ENCODE measurements at places on chromosomes 6 and 20.

- no peaks in the 10 kb centered on the region for H3K4me1 ChIP-seq
- H3K27ac ChIP-seq = no peak overlapping the region
- no peak for DNase-seq
- no peaks in the 10 kb centered on the region for H3K36me3 ChIP-seq
These were observed 95.5 kb downstream of the GJA10 start for GRCh38 chr6:89989742-89990141.

DNA sequence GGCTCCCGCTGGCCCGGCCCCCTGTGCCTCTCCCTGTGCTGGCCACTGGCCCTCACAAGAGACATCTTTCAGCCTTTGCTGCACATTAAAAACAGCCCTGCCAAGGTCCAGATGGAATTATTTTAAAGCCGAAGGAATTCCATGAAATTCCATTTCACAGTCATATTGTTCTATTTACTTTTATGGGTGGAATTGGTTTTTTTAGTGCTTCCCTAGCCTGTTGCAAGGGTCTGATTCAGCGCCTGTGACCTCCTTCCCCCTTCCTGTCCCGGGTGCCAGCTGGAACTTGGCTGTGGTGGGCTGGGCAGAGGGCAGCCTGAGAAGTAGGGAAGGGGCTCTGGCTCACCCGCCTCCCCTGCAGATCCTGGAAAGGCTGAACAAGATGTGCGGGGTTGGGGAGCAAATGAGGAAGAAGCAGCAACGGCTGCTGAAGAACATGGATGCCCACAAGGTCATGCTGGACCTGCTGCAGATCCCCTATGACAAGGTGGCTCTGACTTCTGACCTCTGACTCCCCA, 34.3 kb downstream of the UQCC2 start:
- H3K36me3 ChIP-seq = no peaks in the 10 kb centered on the region
- H3K4me3 ChIP-seq = no peak overlapping the region
- H3K4me1 ChIP-seq = no peaks in the 10 kb centered on the region

GRCh38 chr6:84197708-84198107, 29.7 kb downstream of the CEP162 start:
- H3K4me3 ChIP-seq = no peak overlapping the region
- no peaks in the 10 kb centered on the region for H3K27me3 ChIP-seq
- no peak overlapping the region for H3K27ac ChIP-seq
- H3K36me3 ChIP-seq = peaks cover 6% of the 10 kb centered on the region
- peak; percentile 26 for DNase-seq

DNA sequence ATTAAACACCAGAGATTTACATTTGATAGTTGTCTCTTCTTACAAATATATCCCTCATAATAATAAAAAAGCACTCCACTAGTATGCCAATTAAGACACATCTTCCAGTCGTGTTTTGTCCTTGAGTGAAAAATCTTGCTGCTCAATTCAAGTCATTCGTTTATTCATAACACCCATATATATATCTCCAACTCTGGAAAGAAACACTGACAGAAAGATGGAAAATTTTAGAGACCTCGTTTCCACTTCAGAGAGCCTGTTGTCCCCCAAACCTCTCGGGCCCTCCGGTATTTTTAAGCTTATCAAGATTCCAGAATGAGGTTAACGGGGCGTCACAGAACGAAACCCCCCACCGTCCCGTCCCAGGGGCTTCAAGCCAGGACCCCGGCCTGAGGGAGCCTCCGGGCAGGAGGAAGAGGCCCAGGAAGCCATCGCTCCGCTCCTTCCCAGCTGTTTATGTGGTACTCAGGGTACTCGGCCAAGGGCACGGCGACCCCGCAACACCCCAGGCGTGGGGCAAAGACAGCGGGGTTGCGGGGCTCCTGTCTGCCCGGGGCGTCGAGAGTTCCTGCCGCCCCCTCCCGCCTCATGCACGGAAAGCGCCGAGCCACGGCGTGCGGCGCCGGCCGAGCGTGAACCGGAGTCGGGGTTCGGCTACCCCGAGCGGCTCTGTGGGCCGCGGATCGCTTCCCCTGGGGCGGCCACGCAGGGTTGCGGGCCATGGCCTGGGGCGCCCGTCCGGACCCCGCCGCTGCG, 623 bp upstream of the SNX9 start:
- H3K27me3 ChIP-seq = no peaks in the 10 kb centered on the region
- H3K27ac ChIP-seq = peak overlapping the region; percentile 74
- no peaks in the 10 kb centered on the region for H3K36me3 ChIP-seq
- DNase-seq = peak; percentile 77
- H3K4me1 ChIP-seq = no peaks in the 10 kb centered on the region
- H3K4me3 ChIP-seq = no peak overlapping the region

DNA sequence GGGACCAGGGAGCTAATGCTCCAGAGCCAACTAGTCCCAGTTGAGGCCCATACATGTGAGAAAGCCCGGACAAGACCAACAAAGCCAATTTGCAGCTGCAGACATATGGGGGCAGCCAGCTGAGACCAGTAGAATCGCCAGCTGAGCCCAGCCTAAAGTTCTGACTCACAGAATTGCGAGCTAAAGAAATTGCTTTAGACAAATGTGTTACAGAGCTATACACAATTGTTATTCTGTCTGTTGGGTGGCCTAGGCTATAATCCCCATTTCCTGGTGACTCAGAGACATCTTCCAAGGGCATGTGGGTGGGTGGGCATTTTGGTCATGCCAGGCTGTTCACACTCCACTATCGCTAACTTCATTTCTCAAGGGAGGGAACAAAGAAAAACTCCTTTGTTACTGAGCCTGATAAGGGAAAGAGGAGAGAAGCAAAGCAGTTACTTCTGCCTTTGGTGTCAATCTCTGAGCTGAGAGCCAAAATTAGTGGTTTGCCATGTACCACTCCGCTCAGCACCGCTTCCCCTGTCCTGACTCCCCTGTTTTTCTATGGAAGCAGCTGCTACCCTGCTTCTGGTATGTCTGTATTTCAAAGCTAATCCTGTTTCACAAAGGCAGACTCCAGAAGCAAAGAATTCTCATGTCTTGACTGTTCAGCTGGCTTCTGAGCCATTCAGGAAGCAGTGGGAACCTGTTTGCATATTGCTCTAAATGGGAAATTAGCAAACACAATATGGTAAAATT, 26.1 kb downstream of the SCP2D1 start:
- H3K27ac ChIP-seq = no peak overlapping the region
- no peak for DNase-seq
- H3K4me1 ChIP-seq = no peaks in the 10 kb centered on the region
- H3K4me3 ChIP-seq = no peak overlapping the region
- H3K27me3 ChIP-seq = no peaks in the 10 kb centered on the region

DNA sequence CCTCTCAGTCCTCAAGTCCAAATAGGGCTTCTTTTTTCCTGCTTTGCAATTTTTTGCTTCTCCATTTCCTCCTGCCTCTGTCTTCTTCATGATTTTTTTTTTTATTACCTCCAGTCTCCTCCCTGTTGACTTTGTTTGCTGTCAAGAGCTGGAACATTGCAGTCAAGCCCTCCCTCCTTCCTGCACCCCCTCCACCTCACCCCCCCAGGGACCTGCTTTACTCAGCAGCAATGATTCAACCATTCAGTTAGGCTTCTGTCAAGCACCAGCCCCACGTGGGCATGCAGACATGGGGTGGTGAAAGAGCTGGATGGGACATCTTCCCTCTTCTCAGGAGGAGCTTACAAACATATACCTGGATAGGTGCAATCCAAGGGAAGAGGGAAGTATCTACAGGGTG, 142.4 kb downstream of the LRFN2 start:
- H3K4me3 ChIP-seq = no peak overlapping the region
- H3K36me3 ChIP-seq = no peaks in the 10 kb centered on the region
- no peak for DNase-seq
- H3K27me3 ChIP-seq = no peaks in the 10 kb centered on the region

GRCh38 chr6:1422290-1422689, 32.9 kb downstream of the FOXF2 start:
- H3K4me3 ChIP-seq = no peak overlapping the region
- H3K27ac ChIP-seq = no peak overlapping the region
- DNase-seq = no peak
- no peaks in the 10 kb centered on the region for H3K4me1 ChIP-seq
- H3K27me3 ChIP-seq = no peaks in the 10 kb centered on the region
- H3K36me3 ChIP-seq = no peaks in the 10 kb centered on the region

- H3K36me3 ChIP-seq = no peaks in the 10 kb centered on the region
- H3K27ac ChIP-seq = no peak overlapping the region
- H3K27me3 ChIP-seq = no peaks in the 10 kb centered on the region
- peaks cover 7% of the 10 kb centered on the region for H3K4me1 ChIP-seq
- DNase-seq = no peak
These were observed 1.8 kb downstream of the PROCR start for GRCh38 chr20:35173576-35174192.
